ENCODE measurements at places on chromosomes 1 and 21. TPM values are rescaled to one million over a fixed set of nuclear protein-coding genes. Genes with fewer than 3 reads are reported as not detected.

Gene OR2L2
- not detected for total RNA-seq

Gene CD34
- total RNA-seq: 0.07 TPM

Gene IFNLR1
- 7.6 TPM for total RNA-seq

Gene SLC2A1
- total RNA-seq: 248 TPM

Gene NGF
- total RNA-seq: not detected

Gene PPM1J
- total RNA-seq: 7.5 TPM

Gene TMCO2
- not detected for total RNA-seq

GRCh38 chr21:43305336-43305665 is 121.6 kb downstream of the SIK1 start:
- DNase-seq: no peak

DNA sequence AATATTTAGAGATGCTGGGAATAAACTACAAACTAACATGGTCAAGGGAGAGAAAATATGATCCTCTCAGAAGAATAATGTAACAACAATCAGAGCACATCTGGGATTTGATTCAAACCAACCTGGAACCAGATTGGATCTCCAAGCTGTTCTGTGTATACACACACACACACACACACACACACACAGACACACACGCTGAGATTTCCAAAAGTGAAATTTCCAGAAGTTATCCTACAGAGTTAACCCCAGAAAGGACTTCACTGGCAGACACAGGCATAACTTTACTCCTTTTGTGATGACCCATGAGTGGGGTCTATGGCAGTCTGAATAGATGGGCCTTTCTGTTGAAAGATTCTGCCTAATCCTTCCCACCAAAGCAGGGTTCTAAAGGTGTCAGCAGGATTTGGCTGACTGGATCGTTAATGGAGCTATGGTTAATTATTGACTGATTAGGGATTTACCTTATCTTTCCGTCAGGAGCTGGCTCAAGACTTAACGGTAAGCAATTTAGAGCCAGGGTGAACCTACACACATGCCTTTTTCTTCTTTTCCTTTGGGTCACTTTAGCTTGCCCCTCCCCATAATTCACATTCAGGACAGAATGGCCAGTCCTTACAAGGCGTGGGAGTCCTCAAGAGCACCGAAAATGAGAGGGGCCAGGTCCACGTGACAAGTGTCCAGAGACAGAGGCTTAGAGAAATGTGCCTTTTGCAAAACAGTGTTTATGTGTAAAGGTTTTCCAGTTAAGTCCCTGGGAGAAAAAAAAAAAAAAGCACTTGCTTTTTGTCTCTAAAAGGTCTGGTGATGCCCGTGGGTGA is 10.9 kb upstream of the PROX1 start:
- no peak for DNase-seq

GRCh38 chr1:48697066-48697707 is 79.5 kb downstream of the BEND5 start:
- peak; percentile 18 for DNase-seq

DNA sequence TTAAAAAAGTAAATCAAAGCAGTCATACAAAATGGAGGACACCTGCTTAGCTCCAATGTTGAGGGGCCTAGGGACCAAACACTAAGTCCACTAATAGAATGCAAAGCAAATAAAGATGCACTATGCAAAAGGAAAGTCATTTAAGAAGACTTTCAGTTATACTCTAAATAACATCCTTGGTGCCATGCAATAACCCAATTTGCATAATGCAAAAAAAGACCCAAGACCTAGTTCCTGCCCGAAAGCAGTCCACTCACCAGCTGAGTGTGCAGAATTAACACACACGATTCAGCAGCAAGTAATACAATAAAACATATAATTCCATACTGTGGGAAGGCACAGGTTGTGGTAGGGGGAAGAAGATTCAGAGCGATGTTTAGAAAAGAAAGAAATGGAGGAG is 101.8 kb downstream of the TGFBR3 start:
- DNase-seq: no peak

- no peak for DNase-seq
Measured at GRCh38 chr1:20654104-20654690, 7.0 kb downstream of the DDOST start.

DNA sequence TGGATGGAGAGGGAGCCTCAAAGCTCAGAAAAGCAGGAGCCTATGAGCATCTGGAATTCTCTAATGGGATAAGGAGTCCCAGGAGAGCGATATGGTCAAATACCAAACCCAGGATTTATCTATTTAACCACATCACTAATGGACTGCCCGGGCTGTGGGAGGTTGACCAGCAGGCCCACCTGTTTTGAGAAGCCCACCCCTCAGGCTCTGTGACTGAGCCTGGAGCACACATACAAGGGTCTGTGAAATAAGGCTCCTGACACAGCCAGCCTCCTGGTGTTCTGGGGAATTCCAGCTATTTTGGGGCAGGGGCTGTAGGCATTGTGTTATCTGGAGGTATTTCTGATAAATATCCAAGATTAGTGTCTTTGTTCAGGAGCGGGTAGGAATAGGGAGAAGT is 132.0 kb upstream of the C1orf21 start:
- no peak for DNase-seq
